A172 (cell line): ENCODE measurements at places on chromosomes 11 and 22. TPM values are rescaled to one million over a fixed set of nuclear protein-coding genes. Genes with fewer than 3 reads are reported as not detected.

DNA sequence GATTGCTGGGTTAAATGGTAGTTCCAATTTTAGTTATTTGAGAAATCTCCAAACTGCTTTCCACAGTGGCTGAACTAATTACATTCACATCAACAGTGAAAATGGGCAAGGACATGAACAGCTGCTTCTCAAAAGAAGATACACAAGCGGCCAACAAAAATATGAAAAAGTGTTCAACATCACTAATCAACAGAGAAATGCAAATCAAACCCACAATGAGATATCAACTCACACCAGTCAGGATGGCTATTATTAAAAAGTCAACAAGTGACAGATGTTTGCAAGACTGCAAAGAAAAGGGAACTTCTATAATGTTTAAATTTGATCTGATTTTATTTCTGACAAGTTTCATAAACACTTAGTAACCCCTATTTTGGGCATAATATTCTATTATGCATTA is 537.5 kb downstream of the DLG2 start:
- no peak for DNase-seq

The B3GAT3 gene
- total RNA-seq: 58.9 and 67.7 TPM in 2 replicates

The B4GALNT4 gene
- total RNA-seq: 27.9 and 40.8 TPM in 2 replicates

DNA sequence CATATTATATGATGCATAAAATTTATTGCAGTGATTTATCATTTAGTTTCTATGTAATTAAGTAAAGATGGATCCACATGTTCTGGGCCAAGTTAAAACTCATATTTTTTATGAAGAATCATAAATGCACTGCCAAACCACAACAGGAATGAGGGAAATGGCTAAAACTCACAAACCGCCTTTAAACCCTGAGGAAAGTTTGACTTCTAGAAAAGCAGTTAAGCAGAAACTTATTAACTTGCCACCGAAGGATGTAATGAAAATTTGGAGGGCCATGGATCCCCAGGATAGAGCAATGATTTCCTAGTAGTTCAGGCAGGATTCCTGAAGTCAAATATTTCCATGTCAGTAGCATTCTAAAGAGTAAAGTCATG is 218.3 kb upstream of the CTSC start:
- DNase-seq: no peak

The CREB3L1 gene
- 7.5 and 15.4 TPM in 2 replicates for total RNA-seq

DNA sequence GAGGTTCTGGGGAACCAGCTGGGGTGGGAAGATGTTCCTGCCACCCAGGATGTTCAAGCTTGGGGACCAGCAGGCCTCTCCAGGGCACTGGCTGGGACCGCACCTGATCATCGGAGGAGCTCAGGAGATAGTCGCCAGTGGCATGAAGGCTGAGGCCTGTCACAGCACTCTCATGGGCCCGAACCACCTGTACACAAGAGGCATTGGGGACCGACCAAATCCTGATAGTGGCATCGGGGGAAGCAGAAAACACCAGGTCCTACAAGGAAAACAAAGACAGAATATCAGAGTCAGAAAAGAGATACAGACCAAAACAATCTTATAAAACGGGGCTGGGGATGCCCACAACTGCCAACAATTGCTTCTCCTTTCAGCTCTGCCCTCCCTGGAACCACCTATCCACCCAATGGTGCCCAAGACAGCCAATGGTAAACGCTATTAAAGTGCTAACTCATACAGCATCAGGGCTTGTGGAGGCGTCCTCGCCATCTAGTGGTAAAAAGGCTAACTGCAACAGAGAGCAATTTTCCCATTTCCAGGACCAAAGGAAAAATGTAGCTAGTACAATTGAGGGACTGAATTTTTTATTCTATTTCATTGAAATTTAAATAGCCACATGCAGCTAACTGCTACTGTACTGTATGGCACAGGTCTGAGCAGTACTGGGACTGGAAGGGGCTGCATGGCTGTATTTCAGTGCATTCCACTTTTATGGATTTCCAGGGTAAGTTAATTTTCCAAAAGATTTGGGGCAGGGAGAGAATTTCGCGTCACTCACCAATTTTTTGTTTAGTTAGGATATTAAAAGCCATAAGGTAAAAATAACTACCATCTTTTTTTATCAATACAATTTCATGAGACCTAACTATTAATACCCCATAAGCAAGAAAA is 7.1 kb downstream of the PRPF19 start:
- peak; percentile 66 for DNase-seq

DNA sequence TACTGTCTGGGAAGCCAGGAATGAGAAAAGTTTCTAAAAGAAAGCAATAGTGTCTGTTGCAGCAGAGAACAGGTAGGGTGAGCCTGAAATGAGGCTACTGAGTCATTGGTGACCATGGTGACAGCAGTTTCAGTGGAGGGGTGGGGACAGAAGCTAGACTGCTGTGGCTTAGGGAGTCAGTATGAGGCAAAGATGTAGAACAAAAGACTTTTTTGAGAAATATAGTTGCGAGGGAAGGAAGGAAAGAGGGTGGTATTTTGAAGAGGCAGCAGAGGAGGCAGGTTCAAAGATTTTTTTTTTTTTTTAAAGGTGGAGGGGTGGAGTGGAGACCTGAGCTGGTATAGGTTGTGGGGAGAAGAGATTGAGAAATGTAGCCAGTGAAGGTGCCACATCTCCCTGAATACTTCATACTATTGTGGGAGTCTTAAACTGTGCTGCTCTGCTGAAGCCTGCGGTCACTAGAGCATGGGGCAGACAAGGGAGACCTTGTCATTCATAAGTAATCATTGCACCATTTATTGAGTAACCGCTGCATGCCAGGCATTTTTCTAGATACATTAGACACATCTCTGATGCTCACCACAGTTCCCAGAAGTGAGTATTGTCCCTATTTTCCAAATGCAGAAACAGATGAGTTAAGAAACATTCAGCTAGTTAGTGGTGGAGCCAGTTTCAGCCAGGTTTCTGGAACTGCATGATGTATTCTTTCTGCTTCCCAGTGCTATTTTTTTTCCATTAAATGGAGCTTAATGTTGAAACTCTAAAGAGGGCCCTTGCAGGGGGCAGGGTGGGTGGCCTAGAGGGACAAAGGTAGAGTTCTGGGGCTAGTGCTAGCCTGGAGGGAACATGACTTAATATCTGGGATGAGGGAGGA is 49.9 kb downstream of the STIM1 start:
- DNase-seq: peak; percentile 80

The C11orf86 gene
- not detected in 2 replicates for total RNA-seq

The TMA7B gene
- total RNA-seq: not detected in 2 replicates
